ENCODE measurements at places on chromosomes 16 and 17.

- no peak for DNase-seq
Measured at GRCh38 chr17:82632451-82632850, 15.8 kb downstream of the WDR45B start.

- no peak for DNase-seq
Measured at GRCh38 chr16:19393226-19394111, 24.2 kb upstream of the TMC5 start.

DNA sequence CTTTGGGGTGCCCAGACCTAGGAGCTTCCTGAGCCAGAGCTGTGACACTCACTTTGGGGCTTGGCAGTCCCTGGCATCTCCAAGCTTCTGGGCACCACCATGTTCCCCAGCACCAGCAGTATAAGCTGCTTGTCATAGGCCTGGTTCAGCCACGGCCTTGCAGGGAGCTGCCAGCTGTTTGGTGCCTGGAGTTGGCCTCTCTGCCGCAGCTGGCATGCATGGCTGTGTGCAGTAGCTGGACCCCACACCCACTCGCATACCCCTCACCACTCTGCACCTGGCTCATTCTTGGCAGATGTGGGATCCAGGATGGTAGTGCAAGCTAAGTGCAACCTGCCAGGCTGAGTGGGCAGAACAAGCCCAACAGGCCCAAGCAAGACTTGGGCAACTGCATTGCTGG lies 73.4 kb upstream of the BRD7 start:
- DNase-seq = no peak

GRCh38 chr17:1568950-1569810 lies 6.6 kb upstream of the PITPNA start:
- DNase-seq = peak; percentile 9

DNA sequence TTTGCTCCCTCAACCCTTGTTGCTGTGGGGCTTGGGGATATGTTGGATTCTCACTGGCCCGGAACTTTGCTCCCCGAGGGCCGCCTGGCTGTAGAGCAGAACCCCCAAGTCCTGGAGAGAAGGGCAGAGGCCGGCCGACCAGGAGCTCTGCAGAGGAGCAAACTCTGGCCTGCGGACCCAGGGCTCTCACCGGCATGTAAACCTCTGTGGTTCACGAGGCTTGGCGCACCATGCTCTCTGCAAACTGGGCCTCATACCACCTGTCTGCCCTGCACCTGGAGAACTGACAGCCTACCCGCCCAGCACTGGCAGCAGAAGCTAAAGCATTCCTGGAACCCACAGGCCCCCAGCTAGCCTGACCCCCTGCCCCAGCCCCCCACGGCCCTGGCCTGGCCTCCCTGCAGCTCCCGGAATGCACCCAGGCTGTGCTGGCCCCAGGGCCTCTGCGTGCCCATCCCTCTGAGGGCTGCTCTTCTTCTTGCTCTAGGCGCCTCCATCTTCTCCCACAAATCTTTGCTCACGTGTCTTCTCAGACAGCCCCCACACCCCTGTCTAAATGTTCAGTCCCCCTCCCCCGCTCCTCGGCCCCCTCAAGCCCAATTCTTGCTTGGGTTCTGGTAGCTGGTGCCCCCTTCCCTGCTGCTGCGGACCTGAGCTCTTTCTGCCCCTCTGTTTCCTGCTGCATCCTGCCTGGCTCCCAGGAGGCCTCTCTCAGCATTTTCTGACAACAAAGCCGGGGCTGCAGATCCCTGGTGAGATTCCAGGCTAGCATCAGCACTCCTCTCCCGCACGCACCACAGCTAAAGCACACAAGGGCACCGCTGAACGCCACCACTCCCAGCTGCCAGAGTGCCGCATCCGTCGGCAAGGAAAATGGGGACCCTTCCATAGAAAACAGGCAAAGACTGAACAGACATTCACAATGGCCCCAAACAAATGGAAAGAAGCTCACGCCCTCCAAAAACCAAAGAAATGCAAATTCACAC lies 23.3 kb downstream of the ACTG1 start:
- DNase-seq = no peak

- no peak for DNase-seq
Measured at GRCh38 chr16:12542818-12543699, 260.6 kb downstream of the CPPED1 start.

GRCh38 chr17:35879773-35880654 lies at the start of gene CCL5:
CCL5 (minus strand) TSS chr17:35880360.
- no peak for DNase-seq

DNA sequence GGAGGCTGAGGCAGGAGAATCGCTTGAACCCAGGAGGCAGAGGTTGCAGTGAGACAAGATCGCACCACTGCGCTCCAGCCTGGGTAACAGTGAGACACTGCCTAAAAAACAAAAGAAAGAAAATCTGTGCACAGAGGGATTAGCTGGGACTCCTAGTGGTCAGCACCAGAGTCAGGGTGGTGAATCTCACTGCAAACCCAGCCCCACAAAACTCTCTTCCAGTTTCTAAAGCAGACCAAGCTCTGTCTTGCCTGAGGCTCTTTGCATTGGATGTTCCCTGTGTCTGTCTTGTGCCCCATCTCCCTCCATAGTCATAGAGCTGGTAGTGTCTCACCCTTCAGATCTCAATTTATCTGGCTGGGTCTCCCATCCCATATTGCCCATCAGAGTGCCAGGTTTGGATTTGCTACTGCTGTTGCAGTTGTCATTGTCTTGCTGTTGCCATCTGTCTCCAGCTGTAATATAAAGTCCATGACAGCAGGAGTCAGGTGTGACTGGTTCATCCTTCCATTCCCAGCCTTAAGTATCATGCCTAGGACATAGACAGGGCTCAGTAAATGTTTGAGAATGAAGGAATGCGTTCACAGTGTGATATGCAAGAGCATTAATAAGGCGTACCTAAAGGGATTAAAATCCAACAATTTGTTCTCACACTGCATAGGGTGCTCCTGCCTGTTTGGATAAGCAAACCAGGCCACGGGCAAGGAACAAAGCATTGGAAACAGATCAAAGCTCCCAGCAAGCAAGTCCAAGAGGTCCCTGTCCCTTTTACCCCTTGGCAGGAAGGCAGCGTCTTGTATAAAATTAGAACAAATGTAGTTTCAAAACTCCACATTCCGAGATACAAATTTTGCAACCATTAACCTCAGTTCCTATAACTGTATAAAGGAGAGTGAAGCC lies 614.6 kb upstream of the CDH5 start:
- no peak for DNase-seq

DNA sequence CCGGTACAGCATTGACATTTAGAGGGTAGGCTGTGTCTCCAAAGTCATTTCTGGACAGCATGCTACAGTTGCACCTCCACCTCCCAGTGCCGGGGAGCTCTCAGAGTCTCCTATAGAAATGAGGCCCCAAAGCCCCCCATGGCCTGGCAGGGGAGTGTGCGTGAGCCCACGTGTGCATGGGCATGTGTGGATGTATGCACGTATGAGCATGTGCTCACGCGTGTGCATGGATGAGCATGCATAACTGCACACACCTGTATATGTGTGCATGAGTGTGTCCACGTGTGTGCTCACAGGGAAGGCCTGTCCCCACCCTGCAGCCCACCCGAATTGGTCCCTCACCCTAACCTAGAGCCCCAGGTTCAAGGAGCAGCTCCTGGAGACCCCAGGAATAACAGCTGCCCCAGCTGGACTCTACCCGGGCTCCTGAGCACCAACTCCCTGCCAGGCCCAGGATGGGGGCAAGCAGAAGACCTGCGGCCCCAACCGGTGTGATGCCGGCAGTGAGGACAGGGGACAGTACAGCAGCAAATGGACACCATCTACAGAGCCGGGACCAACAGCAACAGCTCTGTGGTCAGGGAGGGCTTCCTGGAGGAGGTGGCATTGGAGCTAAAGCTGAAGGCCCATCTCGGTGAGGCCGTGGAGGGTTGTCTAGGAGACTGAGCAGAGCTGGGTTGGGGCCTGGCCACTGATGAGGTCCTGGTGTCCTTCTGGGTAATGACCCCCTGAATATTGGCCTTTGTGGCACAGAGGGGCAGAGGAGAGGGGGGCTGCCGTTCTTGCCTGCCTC lies 35.1 kb downstream of the ZNF469 start:
- DNase-seq = no peak

- peak; percentile 78 for DNase-seq
Measured at GRCh38 chr17:45942284-45942683, 47.9 kb downstream of the MAPT start.

GRCh38 chr17:41781404-41782110 lies 5.0 kb downstream of the JUP start:
- no peak for DNase-seq

DNA sequence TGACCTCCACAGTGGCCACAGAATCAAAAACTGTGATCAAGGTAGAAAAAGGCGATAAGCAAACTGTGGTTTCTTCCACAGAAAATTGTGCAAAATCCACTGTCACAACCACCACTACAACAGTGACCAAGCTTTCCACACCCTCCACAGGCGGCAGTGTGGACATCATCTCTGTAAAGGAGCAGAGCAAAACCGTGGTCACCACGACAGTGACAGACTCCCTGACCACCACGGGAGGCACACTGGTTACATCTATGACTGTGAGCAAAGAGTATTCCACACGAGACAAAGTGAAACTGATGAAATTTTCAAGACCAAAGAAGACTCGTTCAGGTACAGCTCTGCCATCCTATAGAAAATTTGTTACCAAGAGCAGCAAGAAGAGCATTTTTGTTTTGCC lies 83.6 kb downstream of the C17orf58 start:
- no peak for DNase-seq

GRCh38 chr17:79438058-79438457 lies 172.8 kb downstream of the RBFOX3 start:
- DNase-seq = no peak

DNA sequence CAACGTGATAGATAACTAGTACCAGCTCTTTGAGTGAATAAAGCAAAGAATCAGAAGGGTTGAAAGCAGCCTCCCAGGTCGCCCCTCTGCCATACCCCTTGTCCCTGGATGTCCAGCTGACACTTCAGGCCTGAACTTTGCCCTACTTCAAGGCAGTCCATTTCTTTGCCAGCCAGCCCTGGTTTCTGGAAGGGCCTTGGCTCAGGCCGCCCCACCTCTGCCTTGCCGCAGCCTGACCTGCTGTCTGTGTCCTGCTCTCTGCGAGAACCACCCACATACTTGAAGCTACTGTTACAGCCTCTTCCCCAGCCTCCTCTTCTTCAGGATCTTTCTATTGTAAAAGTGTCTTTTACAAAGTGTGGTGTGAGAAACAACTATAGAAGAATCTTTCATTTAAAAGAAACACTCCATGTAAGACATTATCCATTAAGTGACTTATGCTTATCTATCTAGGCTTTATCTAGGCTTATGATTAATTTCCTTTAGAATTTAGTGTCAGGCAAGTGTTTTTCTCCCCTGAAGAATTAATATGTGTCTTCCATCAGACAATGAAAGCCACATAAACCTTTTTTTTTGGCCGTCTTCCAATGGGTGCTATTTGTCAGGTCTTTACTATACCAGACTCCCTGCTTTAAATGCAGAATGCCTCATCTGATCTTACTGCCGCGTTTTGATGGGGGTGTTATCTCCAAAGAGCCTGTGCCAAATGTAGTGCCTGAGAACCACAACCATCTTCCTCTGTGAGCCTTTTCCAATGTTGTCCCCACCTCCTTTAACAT lies 133.9 kb downstream of the SOCS1 start:
- no peak for DNase-seq

- no peak for DNase-seq
Measured at GRCh38 chr16:89187032-89187769, 13.1 kb downstream of the SLC22A31 start.

DNA sequence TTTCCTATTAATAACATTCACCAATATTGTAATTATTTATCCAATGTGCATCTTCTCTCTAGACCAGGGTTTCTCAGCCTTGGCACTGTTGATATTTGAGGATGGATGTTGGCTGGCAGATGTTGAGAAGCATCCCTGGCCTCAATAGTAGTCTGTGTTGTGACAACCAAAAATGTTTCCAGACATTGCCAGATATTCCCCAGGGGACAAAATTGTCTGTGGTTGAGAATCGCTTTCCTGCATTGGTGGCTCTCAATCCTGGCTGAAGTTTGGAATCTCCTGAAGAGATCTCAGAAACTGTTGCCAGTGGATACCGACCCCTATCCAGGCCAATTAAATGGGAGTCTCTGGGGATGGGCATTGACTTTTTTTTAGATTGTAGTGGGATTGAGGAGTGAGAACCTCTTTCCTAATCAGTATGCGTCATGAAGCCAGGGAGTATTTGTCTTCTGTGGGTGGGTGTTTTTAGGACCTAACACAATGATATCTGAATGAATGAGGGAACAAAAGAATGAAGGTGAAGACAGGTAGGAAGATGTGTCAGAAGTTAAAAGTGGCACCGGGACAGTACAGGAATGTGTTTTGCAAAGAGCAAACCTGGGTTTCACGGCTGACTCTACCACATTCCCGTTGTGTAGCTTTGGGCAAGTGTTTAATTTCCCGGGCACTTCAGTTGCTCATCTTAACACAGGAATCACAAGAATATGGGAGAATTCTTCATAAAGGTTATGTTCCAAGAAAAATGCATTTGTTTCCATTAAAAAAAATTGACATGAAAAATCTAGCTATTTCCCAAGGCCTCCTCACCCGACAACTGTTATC lies 24.3 kb downstream of the HSD17B2 start:
- no peak for DNase-seq

GRCh38 chr16:23351360-23351759 lies 49.3 kb downstream of the SCNN1B start:
- peak; percentile 14 for DNase-seq

- no peak for DNase-seq
Measured at GRCh38 chr17:28357901-28358197, 522 bp upstream of the POLDIP2 start.

- DNase-seq = peak; percentile 94
Measured at GRCh38 chr17:44110823-44111633, 12.4 kb downstream of the HDAC5 start.

DNA sequence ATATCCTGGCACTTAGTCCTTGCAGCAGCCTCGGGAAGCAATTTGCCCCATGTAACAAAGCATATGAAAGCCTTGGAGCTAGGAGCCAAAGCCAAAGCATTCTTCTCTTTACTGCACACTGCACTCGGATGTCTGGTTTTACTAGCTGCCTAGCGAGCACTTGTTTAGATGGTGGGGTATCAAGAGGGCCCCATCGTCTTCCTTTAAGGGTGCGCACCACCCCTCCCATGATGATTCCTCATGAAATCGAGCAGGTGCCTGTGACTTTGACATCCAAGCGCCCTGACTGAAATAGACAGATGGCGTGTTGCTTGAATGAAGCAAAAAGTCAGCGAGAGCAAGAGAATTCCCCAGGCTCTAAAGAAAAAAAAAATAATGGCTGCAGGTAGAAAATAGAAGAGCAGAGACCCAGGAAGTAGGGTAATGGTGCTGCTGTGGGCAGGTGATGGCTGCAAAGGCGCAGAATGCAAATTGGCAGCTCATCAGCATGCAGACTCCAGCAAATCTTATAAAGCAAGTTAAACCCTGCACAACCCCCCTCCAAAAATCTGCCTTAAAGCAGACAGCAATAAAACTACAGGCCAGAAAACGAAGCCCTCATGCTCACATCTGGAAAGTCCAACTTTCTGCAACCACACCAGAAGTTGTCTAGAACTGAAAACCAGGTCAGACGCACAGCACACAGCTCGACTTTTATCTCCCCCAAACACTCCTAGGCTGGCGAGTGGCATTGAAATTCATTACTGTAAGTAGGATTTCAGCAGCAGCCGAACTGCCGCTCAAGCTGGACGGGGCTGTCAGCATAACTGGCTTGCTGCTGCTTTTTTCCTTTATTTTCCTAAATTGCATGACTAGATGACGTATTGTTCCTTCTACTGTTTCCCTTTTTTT lies 384.3 kb downstream of the RBFOX1 start:
- no peak for DNase-seq
